GM10248 (cell line): ENCODE measurements at places on chromosomes 5 and 9.

- no peak for DNase-seq
Observed at GRCh38 chr9:131100445-131100844, 4.1 kb downstream of the AIF1L start.

GRCh38 chr9:129713402-129713679 lies 39.5 kb downstream of the PTGES start:
- DNase-seq: no peak

DNA sequence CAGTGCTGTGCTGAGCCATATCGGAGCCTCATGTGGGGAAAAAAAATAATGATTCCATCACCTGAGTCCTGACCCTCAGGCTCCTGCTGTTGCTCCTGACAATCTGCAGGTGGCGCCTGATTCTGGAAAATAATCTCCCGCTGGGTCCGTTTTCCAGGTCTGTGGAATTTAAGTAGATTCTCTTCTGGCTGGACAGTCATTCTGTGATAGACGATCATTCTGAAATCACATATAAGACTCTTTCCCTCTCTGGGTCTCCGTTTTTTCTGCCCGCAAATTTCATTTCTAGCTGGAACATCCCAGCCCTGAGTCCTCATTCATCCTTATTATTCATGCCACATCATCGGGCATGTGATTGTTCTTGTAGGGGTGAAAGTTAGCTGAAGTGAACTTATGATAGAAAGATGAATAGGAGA lies 22.1 kb upstream of the STXBP1 start:
- peak; percentile 59 for DNase-seq

DNA sequence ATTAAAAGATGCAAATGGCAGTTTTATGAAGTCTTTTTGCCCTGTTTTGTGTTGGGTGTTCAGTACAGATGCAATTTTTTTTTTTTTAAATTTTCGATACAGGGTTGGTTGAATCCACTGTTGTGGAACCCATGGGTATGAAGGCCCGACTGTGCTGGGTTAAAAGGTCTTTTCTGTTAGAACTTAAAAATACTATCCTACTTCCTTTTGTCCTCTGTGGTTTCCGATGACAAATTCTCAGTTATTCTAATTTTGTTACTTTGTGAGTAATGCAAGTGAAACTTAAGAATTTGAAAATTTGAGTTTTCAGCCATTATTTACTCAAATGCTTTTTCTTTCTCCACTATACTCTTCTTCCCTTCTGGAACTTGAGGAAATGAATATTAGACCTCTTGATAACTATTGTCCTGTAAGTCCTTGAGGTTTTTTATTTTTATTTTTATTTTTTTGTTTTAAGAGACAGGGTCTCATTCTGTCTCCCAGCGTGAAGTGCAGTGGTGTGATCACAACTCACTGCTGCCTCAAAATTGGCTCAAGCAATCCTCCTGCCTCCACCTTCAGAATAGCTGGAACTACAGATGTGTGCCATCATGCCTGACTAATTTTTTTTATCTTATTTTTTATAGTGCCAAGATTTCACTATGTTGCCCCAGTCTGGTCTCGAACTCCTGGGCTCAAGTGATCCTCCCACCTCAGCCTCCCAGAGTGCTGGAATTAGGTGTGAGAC lies 67.5 kb downstream of the ZCCHC7 start:
- DNase-seq: peak; percentile 60

- no peak for DNase-seq
Observed at GRCh38 chr5:158313733-158314464, 455.0 kb upstream of the CLINT1 start.

DNA sequence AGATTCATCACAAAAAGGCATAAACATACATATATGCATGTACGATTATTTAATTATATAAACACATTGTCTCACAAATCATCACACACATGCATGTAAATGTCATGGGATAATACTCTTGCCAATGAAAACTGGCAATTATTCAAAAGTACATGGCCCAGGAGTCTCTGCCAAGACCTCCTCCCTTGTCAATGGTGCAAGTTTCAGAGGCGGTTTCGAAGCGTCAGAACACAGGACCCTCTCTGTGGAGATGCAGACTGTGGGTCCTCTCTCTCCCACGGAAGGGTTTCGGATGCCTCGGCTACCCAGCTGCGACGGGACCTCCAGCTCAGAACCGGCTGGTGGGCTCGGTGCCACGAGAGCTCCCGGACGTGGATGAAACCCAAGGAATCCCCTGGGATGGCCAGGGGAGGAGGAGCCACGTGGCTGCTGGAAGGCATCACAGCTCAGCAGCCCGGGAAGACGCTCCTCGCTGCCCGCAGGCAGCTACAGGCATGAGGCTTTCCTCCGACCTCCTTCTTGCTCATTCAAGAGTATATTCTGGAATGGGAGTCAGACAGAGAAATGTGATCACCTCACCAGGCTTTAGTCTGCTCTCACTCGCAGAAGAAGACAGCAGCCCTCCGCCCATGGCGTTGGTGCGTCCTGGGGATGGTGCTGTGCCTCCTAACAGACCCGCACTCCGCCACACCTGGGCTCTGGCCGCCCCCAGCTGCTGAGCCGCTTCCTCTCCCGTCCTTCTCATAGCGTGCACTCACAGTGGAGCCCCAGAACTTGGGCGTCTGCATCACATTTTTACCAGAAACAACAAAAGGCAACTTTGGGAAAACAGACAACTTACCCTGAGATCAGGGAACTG lies 308.8 kb downstream of the IRX2 start:
- DNase-seq: no peak

GRCh38 chr5:162410365-162410764 lies 342.8 kb downstream of the GABRG2 start:
- DNase-seq: no peak

DNA sequence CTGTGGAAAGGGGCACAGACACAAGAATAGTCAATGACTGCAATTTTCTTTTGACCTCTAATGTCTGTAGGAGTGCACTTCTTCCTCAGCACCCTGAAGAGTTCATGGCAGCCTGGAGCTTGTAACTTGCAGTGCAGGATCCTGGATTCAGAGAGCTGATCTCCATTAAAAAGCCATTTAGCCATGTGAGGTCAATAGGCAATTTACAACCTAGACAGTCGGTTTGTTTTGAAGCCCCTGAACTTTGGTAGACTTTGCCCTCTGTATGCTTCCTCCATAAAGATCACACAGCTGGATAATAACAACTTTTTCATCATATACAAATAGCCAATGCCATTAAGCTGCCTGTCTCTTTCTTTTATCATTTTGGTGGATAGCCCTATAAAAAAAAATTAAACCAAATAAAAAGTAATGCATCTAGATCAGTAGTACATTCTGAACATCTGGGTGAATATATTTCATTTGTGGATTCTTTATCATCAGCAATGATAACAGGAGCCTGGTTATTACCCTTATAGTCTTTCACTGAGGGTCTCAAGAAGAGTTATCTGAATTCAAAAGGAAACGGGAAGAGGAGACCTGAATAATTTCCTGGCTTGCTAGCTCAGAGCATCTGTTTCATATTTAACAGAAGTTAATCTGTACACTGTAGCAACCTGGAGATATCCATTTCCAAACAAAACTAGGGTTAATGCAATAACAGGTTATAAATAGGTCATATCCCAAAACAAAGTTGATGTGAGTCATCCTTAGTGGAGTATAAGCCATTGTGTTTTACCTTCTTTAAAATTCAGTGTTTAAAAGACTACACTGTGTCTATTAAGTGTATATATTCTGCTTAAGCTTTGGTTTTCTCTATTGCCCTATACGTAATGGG lies 193.8 kb upstream of the ACTBL2 start:
- DNase-seq: no peak

DNA sequence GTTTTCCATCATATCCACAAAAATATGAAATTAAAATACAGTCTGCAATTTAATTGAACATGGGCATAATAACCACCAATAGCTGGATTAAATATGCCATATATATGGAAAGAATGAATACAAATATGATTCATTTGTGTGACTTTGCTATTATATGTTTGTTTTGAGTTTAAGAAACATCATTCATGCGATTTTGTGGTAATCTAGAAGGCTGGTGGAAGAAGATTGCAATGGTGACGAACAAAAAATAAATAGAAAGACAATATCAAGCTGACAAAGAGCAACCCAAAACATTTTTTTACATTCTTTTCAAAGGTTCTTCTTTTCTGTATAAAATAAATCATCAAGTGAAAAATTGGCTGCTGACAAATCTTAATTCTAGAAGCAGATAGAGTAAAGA lies 610.0 kb downstream of the MAT2B start:
- no peak for DNase-seq
